ENCODE measurements at places on chromosomes 5 and 9. TPM values are rescaled to one million over a fixed set of nuclear protein-coding genes. Genes with fewer than 3 reads are reported as not detected.

Gene HTR4
- not detected for total RNA-seq

Gene LRRC19
- total RNA-seq, result not detected

Gene SLC36A3
- not detected for total RNA-seq

Gene C9orf153
- not detected for total RNA-seq

Gene PCDHGB7
- total RNA-seq, result 2.9 TPM

Gene TLX3
- not detected for total RNA-seq

Gene NR5A1
- not detected for total RNA-seq

Gene ARRDC3
- 102 TPM for total RNA-seq

Gene OMD
- not detected for total RNA-seq

Gene CCL27
- total RNA-seq, result not detected

Gene SLC6A7
- not detected for total RNA-seq

Gene UBAC1
- 37.7 TPM for total RNA-seq

Gene ECSCR
- total RNA-seq, result 312 TPM

Gene CBY3
- not detected for total RNA-seq

Gene FOXD4L4
- under 0.01 TPM for total RNA-seq

Gene TNFSF15
- total RNA-seq, result 7.3 TPM

Gene CREBRF
- 12.2 TPM for total RNA-seq

Gene CXCL14
- total RNA-seq, result not detected

Gene GRM6
- not detected for total RNA-seq

Gene PHYHD1
- not detected for total RNA-seq

Gene CATSPER3
- not detected for total RNA-seq

Gene CWC27
- total RNA-seq, result 18.2 TPM

Gene TICAM2
- 1.3 TPM for total RNA-seq

Gene SUSD3
- total RNA-seq, result not detected

Gene CCDC69
- total RNA-seq, result 4.6 TPM

Measured in epithelial cell of umbilical artery (primary cell).